ENCODE measurements at places on chromosomes 5 and 9.

- H3K27me3 ChIP-seq, result no peaks in the 10 kb centered on the region
- no peaks in the 10 kb centered on the region for H3K36me3 ChIP-seq
These were observed 21.2 kb upstream of the CCL28 start for GRCh38 chr5:43433382-43433781.

- no peaks in the 10 kb centered on the region for H3K27me3 ChIP-seq
- H3K4me1 ChIP-seq, result peaks cover 3% of the 10 kb centered on the region
- DNase-seq, result no peak
- H3K4me3 ChIP-seq, result no peak overlapping the region
- H3K36me3 ChIP-seq, result no peaks in the 10 kb centered on the region
- no peak overlapping the region for H3K27ac ChIP-seq
These were observed 65.4 kb upstream of the STK32A start for GRCh38 chr5:147169399-147169798.

DNA sequence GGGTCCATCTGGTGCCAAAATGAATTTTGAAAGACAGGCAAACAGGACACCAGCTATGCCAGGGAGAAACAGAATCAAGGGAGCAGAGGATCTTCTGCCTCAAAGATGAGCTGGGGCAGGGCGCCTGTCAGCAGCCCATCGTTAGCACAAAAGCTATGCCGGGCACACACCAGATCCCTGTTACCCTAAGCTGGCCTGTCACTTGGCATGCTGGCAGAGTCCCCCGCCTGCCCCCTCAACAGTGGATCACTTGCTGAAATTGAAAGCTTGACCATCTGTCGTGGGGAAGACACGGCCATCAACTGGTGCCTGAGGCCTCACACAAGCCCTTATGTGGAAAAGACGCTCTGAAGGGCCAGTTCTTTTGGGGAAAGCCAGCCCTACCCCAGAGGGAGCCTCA is 256.4 kb downstream of the EBF1 start:
- no peak for DNase-seq
- no peak overlapping the region for H3K4me3 ChIP-seq
- H3K4me1 ChIP-seq, result peaks cover 1% of the 10 kb centered on the region
- H3K36me3 ChIP-seq, result no peaks in the 10 kb centered on the region
- H3K27ac ChIP-seq, result no peak overlapping the region

DNA sequence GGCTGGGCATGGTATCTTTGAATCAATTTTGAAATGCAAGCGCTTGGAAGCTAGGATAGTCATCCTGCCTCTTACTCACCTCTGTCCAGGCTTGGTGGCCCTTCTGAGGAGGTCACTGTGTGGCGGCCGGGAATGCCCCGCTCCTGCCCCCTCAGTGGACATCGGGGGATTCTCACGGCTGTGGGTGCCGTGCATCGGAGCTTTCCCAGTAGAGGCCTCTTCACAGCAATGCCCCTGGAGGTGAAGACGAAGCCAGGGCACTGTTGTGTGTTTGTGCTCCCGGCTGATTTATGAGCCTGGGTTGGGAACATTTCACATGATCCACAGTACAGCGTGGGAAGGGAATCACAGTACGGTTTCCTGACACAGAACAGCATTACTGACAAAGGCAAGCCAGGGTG is 147.5 kb downstream of the NXNL2 start:
- no peak overlapping the region for H3K4me3 ChIP-seq
- no peak for DNase-seq
